Cortex of kidney (tissue), 1 donor: ENCODE measurements at places on chromosomes 12 and 14.

DNA sequence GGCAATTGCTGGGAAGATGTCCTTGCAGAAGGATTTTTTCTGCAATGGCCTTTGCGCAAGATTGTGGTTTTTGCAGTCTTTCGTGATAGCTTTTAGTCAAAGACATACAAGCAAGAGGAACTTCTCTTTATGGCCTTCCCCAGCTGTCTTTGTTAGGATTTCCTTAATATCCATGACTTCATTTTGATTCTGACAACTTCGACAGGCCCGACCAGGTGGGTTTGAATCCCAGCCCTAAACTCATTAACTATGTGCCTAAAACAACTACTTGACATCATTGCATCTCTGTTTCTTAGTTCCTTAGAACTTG lies 13.3 kb upstream of the VRK1 start:
- DNase-seq = no peak

DNA sequence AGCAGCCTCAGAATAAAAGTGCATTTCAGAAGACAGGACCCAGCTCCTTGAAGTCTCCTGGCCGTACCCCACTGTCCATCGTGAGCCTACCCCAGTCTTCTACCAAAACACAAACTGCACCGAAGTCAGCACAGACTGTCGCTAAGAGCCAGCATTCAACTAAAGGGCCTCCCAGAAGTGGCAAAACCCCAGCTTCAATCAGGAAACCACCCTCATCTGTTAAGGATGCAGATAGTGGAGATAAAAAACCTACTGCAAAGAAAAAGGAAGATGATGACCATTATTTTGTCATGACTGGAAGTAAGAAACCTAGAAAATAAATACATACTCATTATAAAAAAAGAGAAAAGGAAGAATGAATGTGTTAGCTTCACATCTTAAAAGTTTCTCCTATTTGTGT lies 51.1 kb downstream of the GAS2L3 start:
- DNase-seq = no peak

GRCh38 chr14:77270361-77271112 lies 469 bp downstream of the NGB start:
- DNase-seq = no peak

DNA sequence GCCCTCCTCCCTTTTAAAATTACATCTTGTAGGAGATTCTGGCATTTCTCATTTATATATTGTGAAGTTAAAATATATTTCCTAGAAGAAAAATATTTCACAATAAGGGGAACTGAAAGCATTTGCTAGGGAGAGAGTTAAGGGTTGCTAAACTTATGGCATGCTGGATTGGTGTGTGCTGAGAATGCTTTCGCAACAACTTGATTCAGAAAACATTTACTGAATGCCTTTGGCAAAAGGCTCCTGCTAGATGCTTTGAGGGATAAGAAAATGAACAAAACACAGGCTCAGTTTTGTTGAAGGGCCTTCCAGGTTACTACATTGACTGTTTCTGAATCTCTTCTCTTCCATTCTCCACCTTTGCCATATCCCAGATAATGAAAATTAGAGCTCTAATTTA lies 67.5 kb downstream of the DIP2B start:
- DNase-seq = no peak

DNA sequence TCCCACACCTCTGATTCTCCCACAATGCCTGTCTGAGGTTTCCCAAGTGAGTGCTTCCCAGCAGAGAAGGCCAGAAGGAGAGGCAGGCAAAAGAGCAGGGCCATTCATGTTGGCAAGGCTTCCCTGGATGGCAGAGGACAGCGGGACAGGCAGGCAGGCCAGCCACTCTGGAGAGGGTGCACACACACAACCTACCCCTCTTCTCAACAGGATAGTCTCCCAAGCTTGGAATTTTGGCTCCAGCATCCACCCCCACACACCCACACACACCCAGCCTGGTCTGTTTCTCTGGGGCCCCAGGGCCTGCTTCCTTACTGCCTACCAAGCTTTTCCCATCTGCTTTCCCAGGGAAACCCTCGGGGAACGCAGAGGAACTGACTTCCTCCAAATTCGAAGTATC lies 15.4 kb upstream of the RACGAP1 start:
- DNase-seq = no peak
